ENCODE measurements at places on chromosomes 12 and 14.

DNA sequence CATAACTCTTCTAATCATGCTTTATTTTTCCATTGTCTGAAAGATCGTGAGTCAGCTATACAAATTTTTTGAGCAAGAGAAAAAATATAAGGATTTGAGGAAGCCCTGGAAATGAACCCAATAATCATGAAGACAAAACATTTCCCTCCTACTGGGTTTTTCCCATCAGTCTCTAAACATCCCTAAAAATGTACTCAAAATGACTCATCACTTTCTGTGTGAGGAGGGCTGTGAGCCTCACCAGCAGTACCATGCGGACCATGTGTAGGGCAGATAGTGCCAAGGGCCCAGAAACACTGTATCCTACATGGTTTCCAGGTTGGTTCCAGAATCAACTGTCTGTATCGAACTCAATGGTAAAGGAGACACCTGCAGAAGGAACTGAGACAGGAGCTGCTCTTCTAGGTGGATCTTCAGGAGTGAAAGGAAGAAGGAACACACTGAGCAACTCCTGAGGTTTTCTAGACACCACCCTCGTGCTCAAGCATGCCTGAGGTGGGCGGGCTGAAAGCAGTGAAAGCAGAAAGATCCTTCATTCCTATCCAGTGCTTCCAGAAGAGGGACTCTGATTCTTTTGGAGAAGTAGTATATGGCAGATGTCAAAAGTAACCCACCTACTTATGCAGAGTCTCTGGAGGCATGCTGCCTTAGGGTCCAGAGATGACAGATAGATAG lies 48.6 kb upstream of the RHOJ start:
- no peak for DNase-seq

DNA sequence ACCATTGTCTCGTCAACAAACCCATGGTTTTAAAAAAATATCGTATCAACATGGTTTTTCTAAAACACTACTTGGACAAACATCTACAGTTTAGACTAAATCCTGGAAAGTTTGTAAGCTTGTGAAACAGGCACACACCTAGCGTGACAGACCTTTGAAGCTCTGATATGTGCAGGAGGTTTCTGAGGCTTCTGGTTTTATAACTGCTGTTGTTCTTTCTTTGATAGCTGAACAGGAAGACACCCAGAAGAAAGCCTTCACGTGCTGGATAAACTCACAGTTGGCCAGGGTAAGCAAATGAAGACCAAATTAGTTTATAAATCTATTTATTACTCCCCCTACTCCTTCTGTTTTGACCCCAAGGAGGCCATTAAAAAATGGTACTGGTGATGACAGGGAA lies 87.6 kb downstream of the SYNE2 start:
- DNase-seq: no peak

DNA sequence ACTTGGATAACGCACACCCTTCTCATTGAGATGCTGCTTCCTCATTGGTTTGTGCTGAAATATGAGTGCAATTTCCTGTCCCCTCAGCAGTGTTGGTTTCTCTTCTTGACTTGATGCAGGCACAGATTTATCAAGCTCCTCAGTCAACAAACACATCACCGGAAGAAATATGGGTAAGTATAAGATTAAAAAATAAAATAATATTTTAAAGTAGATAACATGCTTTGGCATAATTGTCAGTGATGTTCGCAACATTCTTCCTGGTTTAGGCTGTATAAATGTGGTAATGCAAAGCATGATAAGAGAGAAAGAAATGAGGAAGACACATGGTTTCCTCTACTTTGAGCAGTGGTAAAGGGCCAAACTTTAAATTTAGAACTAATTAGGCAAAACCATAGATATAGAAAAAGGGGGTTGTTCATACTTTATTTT lies at the start of gene GPR65:
Gene GPR65 (plus strand): TSS at position 86 of the 432 bp plus-strand sequence. CDS start 5,713 bp downstream, outside the sequence.
- DNase-seq: no peak

DNA sequence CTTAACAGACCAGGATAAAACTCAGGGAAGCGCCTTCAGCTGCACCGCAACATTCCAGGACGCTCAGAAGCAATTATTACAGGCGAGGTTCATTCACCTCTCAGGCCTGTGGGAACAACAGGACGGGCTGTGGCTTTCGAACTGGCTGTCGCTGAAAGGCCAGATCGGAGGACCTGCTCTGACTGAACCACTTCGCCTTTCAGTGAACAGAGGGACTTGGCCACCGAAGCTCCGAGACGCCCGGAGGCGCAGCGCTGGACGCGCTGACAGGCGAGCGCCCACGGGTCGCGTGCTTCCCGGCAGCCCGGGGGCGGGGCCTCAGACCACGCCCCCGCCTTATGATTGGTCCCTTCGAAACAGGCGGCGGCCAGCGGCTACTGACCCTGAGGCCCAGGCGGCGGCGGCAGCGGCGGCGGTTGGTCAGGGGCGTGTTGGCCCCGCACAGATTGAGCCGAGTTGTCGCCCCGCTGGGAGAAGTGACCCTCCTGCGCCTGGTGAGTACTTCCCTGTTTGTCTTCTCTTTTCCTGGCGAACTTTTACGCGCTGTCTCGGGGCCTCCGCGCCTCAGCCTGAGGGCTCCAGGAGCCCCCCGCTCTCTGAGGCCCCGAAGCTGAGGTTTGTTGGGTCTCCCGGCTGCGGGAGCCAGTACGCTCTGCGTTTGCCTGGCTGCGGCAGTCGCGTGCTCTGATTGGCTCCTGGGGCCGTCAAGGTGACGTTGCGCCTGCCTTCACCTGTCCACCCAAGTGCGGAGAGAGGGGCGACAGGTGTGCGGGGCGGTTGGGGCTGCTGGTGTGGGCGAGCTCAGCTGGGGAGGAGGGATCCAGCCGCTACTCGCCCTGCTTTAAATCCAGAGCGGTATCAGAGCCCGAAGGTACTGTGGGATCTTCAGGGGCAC lies at the start of gene GAS2L3:
Gene GAS2L3 (plus strand): TSS at position 393 of the 895 bp plus-strand sequence. CDS start 21,221 bp downstream, outside the sequence.
- DNase-seq: peak; percentile 46

DNA sequence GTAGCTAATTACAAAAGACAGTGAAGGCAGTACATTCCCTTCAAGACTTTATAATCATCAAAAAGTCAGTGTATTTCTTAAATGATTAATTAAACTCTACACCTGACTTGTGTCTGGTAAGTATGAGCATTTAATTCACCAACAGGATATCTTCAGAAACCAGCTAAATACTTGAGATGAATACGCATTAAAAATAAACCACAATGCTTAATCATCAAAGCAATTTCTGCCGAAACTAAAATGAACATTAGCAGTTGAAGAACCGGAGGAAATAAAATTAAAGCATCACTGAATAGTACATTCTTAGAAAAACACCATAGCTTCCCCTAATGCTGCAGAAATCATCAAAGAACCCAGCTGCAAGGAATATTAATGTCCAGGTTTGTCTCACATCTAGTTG lies 32.7 kb downstream of the SLC25A21 start:
- DNase-seq: no peak

- DNase-seq: no peak
Observed at GRCh38 chr12:32761716-32762115, 6.0 kb upstream of the YARS2 start.

DNA sequence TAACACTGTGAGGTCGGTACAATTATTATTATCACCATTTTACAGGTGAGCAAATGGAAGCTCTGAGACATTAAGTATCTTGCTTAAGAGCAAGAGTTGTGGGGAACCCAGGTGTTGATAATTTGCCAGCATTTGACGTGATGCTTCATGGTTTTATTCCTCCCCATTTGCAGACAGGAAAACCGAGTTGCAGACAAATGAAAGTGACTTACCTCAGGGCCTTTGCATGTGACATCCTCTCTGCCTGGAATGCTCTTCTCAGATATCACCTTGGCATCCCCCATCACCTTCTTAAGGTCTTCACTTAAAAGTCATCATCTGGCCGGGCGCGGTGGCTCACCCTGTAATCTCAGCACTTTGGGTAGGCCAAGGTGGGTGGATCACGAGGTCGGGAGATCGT lies 21.0 kb upstream of the P2RX7 start:
- no peak for DNase-seq

DNA sequence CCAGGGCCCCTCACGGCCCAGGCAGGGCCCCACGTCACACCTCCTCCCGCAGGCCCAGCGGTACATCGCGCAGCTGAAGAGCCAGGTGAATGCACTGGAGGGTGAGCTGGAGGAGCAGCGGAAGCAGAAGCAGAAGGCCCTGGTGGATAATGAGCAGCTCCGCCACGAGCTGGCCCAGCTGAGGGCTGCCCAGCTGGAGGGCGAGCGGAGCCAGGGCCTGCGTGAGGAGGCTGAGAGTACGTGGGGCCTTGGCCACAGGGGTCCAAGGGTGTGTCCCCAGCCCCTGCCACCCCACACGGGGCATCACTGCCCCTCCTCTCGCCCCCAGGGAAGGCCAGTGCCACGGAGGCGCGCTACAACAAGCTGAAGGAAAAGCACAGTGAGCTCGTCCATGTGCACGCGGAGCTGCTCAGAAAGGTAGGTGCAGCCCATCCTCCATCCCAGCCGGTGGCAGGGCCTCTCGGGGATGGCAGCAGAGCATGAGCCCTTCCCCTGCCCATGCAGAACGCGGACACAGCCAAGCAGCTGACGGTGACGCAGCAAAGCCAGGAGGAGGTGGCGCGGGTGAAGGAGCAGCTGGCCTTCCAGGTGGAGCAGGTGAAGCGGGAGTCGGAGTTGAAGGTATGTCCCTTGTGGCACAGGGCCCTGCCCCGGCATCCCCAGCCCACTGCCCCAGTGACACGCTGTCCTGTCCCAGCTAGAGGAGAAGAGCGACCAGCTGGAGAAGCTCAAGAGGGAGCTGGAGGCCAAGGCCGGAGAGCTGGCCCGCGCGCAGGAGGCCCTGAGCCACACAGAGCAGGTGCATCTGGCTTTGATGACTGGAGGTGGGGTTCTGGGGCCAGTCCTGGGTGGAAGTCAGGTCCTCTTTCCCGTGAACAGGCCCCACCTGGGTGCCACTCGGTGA lies 20.9 kb downstream of the HIP1R start:
- no peak for DNase-seq

GRCh38 chr14:70999117-70999516 lies 91.9 kb downstream of the PCNX1 start:
- no peak for DNase-seq

DNA sequence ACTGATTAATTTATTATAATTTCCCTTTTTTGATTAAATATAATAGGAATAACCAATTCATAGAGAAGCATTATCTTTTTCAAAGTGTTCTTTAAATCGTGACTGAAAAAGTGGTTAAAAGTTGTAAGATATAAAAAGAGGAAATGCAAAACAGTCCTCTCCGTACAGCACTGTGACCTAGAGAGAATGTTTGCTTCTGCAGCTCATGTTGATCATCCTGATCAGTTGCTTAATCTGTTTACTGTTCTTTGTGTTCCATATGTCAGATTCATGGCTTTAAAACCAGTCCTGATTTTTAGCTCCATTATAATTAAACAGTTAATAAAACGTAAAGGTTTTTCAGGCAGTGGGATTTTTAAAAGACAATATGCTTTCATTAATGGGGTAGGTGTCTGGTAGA lies 4.7 kb downstream of the TTC8 start:
- no peak for DNase-seq

- DNase-seq: peak; percentile 35
Observed at GRCh38 chr12:62750941-62751809, 183.8 kb downstream of the PPM1H start.

- DNase-seq: no peak
Observed at GRCh38 chr12:72282721-72283120, 10.6 kb downstream of the TRHDE start.

DNA sequence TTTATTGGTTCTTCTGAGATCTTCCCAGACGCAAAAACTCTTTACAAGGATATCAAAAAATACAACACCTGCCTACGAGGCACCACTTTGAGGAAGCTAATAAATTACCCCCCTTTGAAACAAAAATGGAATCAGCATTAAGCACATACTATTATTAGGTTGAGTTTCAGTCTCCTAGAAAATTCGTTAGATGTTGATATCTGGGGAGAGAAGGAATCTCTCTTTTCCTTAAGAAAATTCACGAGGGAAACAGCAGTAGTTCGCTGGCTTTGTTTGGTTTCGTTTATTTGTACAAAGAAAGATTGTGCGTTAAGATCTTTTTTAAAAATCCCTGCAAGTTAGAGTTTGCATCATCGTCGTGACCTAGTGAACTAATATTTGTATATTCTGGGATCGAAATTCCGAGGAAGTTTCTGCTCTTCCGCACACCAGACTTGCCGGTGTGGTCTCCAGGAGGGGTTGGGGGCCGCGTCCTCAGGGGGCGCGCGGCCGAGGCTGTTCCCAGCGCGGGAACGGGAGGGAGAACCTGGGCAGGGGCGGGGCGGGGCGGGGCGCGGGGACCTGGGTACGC lies 12.1 kb downstream of the NKX2-1 start:
- no peak for DNase-seq

GRCh38 chr12:27931390-27931789 lies 41.1 kb downstream of the PTHLH start:
- no peak for DNase-seq

- no peak for DNase-seq
Observed at GRCh38 chr14:24389226-24389848, 9.5 kb upstream of the NYNRIN start.

- DNase-seq: no peak
Observed at GRCh38 chr14:102012336-102012735, 48.0 kb downstream of the DYNC1H1 start.

- DNase-seq: no peak
Observed at GRCh38 chr12:55607821-55608594, 28.7 kb upstream of the OR10P1 start.

DNA sequence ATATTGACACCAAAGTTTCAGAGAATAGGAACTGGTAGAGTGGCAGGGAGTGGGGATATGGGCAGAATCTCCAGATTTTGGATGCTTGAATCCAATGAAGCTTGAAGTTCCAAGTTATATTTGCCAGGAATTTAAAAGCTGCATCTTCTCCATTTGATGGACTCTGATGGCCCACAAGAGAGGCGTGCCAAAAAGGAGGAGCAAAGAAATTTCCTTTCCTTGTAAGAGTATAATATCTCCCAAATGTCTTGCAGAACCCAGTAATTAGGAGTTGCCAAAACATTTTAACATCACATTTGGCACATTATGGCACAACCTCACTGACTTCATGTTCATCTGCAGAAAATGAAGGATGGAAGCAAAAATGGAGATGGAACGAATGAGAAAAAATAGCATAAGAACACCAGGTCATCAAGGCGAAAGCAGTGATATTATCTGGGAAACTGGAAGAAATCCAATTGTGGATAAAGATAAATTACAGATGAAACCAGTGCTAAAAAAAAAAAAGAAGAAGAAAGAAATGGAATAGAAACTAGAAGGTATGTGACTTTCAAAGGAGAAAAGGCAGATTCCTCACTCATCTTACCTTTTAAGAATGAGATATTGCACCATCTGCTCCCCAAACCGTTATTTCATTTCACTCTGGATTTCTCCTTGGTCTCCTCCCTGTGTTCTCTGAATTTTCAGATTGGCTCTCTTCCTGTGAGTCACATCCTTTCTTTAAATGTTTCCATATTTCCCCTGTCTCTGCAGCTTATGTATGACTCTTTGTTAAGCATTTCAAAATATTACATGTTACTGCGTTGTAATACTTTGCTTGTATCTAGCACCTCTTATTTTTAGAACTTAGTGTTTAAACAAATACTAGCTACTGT lies 13.5 kb upstream of the FLRT2 start:
- no peak for DNase-seq

GRCh38 chr14:37584211-37585100 lies 10.6 kb downstream of the FOXA1 start:
- DNase-seq: no peak

GRCh38 chr14:78798757-78799156 lies 628.6 kb downstream of the NRXN3 start:
- no peak for DNase-seq

- no peak for DNase-seq
Observed at GRCh38 chr12:26338586-26339572, 143.5 kb downstream of the SSPN start.

- no peak for DNase-seq
Observed at GRCh38 chr14:78588906-78589305, 418.7 kb downstream of the NRXN3 start.

GRCh38 chr12:45409966-45410365 lies 194.1 kb downstream of the ANO6 start:
- DNase-seq: no peak
